ENCODE measurements at places on chromosomes 16 and 17.

DNA sequence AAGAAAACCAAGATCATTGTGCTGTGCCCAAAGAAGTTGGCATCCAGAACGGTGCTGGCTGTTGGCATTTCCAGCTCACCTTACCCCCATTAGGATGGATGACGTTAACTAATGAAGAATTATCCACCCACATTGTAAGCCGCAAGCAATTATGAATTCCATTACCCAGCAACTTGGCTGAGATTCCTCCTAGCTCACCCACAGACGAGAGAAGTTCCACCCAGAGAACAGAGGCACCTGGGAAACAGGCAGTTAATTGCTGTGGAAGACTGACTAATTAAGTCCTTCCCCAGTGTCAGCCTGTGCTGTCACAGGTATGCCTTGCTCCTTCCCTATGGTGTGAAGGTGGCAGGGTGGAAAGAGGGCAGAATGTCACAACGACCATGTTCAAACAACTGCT, 456.2 kb upstream of the CDH5 start:
- no peak for DNase-seq

DNA sequence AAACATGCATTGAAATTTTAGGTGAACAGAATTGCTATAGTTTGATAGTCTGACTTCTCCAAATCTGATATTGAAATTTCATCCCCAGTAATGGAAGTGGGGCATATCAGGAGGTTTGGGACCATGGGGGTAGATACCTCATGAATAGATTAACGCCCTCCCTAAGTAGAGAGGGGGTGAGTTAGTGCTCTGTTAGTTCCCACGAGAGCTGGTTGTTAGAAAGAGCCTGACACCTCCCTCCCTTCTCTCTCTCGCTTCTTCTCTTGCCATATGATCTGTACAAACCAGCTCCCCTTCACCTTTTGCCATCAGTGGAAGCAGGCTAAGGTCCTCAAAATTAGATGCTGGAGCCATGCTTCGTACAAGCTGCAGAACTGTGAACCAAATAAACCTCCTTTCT, 78.8 kb downstream of the BRIP1 start:
- no peak for DNase-seq

DNA sequence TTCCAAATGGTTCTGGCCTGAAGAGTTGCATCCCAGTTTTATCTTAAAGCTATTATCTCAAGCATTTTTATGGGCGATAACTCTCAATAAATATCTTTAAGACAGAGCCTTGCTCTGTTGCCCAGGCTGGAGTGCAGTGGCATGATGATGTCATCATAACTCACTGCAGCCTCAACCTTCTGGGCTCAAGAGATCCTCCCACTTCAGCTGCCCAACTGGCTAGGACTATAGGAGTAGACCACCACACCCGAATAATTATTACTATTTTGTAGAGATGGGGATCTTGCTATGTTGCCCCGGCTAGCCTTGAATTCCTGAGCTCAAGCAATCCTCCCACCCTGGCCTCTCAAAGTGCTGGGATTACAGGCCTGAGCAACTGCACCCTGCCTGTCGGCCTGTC, 26.1 kb upstream of the CYTH1 start:
- DNase-seq = no peak

GRCh38 chr16:13519871-13520270, 400.1 kb upstream of the ERCC4 start:
- no peak for DNase-seq

- no peak for DNase-seq
Observed at GRCh38 chr16:12360240-12360639, 383.7 kb downstream of the SNX29 start.

DNA sequence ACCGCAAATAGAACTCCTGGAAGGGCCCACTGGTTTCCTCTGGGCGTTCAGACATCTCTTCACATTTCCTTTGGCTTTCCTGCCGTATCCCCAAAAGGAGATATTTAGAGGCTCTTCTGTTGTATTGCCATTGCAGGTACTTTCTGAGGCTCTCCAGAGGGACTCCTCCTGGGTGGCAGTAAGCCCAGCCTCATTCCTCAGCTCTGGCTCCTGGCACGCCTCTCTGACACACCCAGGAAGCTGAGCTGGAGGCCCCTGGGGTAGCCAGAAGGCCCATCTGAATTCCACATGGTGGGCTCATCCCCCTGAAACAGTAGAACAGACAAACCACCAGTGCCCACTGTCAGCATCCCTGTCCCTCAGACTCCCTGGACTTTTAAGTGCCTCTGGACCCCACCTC, 206.7 kb downstream of the PARN start:
- no peak for DNase-seq

DNA sequence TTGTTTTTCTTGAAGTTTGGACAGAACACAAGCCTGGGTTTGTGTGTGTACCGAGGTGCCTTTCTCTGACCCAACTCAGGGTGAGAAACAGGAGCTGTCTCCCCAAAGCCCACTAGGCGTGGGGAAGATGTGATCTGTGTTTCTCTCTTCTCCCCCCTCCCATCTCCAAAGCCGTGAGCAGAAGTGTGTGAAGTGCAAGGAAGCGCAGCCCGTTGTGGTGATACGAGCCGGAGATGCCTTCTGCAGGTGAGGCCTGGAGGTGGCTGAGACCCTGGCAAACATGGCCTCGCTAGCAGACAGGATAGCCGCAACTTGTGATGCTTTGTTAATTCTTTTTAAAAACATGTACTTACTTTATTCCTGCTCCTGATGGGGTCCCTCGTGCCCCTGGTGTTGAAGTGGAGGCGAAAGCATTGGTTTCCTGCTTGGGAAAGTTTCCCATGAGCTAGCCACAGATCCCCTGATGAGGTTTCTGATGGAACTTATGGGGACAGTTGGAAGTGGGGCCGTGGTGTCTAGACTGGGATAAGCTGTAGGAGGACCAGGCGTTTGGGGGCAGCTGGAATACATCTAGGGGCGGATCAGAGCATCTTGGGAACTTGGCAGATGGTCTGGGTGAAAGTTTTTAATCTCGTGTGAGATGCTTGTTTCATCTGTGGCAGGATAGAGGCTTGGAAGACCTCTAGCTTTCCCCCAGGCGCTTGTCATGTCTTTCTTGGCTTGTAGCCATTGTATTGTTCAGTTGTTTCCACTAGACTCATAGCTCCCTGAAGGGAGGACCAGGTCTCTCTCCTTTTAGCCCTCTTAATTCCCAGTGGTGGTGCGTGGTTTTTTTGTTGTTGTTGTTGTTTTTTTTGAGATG, 893 bp downstream of the CTU2 start:
- DNase-seq = peak; percentile 19

DNA sequence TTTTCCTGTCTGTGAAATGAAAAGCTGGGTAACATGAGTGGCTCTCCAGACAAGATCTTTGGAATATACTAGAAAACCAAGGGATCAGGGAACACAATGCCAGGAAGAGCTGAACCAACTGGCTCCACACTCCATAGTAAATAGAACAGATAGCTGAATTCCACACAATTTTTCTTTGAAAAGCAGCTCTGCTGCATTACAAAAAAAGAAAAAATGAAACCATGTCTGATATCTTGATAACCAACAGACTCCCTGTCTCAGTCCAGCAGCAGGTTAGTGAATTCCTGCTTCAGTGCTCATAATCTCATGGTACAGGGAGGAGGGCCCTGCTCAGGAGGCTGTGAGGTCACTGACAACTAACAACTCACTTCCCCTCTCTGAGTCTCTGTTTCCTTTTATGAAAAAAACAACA, 97.1 kb downstream of the CDH11 start:
- no peak for DNase-seq

Data from MM.1S (cell line).